ENCODE measurements at places on chromosomes 3 and 15. TPM values are rescaled to one million over a fixed set of nuclear protein-coding genes. Genes with fewer than 3 reads are reported as not detected.

Gene RTP1
- total RNA-seq = not detected

Gene SEMA3F
- 16.5 TPM for total RNA-seq

Gene CHL1
- total RNA-seq = not detected

Gene ITGB5
- total RNA-seq = 414 TPM

Gene CHRNA3
- total RNA-seq = not detected

Gene SAMMSON
- total RNA-seq = not detected

Gene EPHB1
- total RNA-seq = not detected

Gene SERPINI2
- not detected for total RNA-seq

Gene PROS1
- 10.0 TPM for total RNA-seq

Gene EXD1
- total RNA-seq = not detected

Gene IL17RE
- total RNA-seq = 17.0 TPM

Gene NCBP2
- 46.7 TPM for total RNA-seq

Gene WDR82
- 18.9 TPM for total RNA-seq

Gene TEX55
- not detected for total RNA-seq

Gene B3GALNT1
- not detected for total RNA-seq

Gene UBAP1L
- total RNA-seq = 1.4 TPM

Gene WDR72
- total RNA-seq = 1.1 TPM

Gene TICRR
- 15.2 TPM for total RNA-seq

Gene DPH6
- total RNA-seq = 9.3 TPM

Gene ATP13A5
- total RNA-seq = not detected

Gene SLC2A2
- 0.03 TPM for total RNA-seq

Gene PRRT3
- total RNA-seq = 0.65 TPM

Gene GNAT1
- total RNA-seq = not detected

All from HT-29 (cell line).